Pons (tissue), 1 donor: ENCODE measurements at places on chromosomes 16 and 17.

DNA sequence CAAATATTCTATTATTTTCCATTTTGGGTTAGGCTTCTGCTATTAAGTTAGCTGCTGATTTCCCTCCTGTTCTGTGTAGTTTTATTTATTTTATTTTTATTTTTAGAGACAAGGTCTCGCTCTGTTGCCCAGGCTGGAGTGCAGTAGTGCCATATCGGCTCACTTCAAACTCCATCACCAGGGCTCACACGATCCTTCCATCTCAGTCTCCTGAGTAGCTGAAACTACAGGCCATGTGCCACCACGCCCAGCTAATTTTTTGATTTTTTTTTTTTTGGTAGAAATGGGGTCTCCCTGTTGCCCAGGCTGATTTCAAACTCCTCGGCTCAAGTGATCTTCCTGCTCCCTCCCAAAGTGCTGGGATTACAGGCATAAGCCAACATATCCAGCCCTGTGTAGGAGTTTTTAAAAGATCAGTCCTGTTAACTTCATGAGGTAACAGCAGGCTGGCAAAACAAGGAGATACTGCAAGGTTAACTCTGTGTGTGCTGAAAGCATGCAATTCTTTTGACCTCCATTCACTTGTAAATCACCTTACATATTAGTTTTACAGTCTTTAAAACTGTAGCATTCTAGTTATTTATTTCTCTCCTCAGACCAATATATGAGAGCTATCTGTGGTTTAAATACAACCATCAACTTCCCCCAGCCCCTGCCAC, 63.2 kb downstream of the SSH2 start:
- DNase-seq = no peak

DNA sequence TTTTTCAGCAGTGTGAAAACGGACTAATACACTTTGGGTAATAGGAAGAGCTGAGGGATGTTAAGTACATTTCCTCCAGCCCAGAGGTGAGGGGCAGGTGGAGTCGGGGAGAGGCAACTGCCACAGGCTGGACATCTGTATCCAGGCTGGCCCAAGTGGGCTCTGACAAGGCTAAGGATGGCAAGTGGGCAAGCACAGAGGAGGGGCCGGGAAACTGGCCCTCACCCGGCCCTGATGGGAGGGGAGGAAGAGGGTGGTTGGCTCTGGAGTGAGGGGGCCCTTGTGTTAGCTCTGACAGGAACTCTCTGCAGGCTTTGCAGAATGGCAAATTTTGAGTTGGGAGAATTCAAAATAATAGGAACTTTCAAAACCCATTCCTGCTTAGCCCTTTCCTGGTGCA, 251.0 kb upstream of the TNRC6C start:
- no peak for DNase-seq

DNA sequence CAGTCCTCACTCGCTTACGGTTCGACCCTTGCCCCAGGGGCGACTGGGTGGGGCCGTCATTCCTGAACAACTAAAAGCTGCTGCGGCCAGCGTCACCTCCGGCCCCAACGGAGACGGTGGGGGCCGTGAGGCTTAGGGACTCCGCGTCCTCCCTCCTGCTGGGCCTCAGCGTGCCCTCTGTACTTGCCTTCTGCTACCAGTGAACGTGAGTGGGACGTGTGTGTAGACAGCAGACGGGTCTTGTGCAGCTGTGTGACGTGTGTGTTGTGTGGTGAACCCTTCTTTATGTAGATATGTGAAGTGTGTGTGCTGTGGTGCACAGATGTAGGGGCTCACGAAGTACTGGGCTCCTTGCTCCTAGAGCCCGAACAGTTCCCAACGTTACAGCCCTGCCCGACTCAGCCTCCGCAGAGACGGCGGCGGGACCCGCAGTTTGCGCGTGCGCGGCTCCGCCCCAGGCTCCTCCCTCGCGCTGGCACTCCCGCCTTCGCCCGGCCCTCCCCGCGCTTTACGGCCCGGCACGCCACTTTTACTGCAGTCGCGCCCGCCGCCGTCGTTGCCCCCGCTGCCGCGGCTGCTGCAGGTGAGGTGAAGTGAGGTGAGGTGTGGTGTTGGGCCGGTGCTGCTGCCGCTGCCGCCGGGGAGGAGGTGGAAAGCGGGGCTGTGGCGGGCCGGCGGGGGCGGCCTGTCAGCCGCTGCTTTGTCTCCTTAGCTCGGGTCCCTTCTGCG, at the start of gene PHAF1:
TSS of gene PHAF1 (plus strand) at position 535 of the 729 bp plus-strand sequence. CDS start 235 bp downstream, outside the sequence.
- DNase-seq = peak; percentile 87

DNA sequence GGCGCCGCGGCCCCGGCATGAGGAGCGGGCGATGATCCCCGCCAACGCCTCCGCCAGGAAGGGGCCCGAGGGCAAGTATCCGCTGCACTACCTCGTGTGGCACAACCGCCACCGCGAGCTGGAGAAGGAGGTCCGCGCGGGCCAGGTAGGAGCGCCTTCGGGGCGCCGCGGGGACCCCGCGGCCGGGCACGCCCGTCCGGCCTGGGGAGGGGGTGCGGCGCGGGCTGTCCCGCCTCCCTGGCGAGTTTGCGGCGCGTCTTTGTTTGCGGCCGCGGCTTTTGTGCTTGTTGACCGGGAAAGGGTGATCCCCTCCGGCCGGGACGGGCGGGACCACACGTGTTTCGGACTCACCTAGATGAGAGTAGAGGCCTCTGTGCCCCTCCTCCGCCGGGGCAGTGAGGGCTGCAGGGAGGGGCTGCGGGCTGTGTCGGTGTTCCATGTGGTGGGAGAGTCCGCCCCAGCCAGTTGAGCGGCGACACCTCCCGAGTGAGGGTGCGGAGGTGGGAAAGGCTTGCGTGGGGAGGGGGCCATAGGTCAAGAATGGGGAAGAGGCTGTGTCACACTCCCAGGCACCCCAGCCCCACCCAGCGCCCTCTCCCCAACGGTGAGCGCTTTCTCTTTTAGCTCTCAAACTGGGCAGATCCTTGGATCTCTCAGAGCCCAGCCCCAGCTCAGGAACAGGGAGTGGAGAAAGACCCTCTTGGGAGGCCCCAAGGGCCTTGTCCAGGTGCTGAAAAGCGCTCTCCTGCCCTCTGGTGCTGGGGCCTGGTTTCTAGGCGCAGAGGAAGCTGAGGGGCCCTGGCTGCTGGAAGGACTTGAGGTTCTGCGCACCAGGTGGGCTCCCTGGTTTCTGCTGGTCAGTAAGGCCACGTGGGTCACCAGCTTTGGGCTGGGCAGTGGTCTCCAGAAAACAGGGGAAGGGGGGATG, 923 bp downstream of the ANKRD13B start:
- no peak for DNase-seq

DNA sequence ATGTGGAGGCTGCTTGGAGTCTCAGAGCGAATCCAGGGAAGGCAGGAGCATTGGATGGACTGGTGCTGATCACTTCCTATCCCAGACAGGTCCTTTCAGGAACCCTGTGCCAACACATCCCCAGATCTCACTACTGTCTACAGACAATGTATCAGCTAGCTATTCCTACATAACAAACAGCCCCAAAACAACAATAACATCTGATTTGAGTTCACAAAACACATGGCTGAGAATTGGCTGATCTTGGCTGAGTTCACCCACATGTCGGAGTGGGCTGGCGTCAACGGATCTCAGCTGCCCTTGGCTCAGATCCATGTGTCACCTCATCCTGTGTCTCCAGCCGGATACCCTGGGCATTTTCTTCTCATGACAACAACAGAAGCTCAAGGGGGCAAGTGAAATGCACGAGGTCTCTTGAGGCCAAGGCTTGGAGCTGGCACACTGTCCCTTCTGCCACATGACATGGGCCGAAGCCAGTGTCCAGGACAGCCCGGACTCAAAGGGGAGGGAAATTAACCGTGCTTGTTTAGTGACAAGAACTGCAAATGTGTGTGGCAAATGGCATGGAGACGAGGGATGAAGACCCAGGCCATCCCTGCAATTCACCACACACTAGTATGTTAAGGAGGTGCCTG, 18.7 kb downstream of the SNX20 start:
- no peak for DNase-seq

DNA sequence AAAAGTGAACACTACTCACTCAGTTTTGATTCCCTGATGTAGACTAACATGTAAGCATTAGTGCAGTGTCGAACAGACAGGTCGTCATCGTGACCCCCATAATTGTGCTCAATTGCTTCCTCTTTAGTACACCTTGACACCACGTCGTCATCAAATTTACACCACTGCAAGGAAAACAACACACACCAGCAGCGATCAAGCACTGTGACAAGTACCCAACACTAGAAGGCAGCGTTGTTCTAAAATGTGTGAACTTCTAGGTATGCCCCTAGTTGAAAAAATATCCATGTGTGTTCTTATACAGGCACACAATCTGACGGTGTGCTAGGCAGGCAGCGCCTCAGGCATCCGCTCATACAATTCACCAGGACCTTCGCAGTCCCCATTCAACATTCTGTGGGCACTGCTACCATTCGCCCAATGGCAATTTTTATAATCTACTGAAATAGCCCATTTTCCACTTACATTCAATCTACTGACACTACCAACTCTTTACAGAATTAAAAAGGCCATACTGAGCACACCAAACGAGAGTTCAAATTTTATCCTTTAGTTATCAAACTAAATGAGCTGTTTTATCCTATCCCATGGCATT, 23.1 kb downstream of the LITAFD start:
- DNase-seq = no peak

DNA sequence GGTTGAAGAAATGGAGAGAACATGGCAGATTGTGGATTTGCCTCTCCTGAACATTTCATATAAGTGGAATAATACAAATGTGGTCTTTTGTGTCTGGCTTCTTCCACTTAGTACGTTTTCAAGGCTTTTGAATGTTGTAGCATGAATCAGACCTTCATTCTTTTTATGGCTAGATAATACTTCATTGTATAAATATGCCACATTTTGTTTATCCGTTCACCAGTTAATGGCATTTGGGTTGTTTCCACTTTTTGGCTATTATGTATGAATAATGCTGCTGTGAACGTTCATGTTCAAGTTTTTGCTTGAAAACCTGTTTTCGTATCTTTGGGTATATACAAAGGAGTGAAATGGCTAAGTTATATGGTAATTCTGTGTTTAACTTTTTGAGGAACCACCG, 130.4 kb downstream of the TANC2 start:
- DNase-seq = no peak

- peak; percentile 73 for DNase-seq
These were observed 26.7 kb upstream of the PLCG2 start for GRCh38 chr16:81752225-81752875.

DNA sequence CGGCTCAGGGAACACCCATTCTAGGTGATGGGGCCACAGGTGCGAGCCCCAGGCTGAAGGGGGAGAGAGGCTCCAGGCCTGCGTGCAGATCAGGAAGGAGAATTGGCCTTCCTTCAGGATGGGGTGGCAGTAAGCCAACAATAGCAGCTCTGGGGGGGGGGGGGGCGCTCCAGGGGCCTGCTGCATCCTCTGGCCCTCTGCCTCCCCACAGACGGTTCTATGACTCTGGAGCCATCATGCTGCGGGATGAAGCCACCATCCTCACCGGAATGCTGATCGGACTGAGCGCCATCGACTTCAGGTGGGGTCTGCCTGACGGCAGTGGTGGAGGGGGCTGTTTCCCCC, 6.1 kb downstream of the RUNDC3A start:
- no peak for DNase-seq

GRCh38 chr17:81858170-81858966, 2.0 kb downstream of the P4HB start:
- DNase-seq = no peak

GRCh38 chr16:87028481-87029320, 288.5 kb downstream of the C16orf95 start:
- no peak for DNase-seq

GRCh38 chr17:8939496-8940334, 25.8 kb downstream of the PIK3R5 start:
- DNase-seq = no peak

DNA sequence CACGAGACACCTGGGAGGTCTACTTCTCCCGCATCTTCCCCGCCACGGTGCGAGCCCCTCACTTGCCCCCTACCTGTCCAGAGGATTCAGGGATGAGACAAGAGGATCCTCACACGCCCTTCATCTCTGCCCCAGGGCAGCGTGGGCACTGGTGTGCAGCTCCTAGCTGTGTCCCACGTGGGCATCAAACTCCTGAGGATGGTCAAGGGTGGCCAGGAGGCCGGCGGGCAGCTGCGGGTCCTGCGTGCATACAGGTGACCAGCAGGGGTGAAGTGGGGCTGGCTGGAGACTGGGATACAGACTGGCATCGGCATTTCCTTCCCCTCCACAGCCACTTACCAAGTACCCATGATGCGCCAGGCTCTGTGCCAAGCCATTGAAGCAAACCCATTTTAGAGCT, 28.4 kb upstream of the ALKBH5 start:
- DNase-seq = no peak

DNA sequence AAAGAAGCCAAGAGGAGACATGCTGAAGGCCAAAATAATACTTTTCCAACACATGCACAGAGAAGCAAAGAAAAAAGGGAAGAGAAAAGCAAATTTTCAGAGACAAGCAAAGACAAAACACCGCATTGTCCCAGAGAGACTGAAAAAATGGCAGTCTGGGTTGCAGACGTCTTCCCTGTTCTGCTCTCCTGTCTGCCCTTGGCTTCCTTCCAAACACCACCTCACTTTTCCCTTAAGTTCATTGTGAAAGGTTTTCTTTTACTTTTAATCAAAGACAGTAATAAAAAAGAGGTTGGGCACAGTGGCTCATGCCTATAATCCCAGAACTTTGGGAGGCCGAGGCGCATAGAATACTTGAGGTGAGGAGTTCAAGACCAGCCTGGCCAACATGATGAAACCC, 21.2 kb upstream of the VAT1L start:
- no peak for DNase-seq

GRCh38 chr17:57357392-57357784, 101.1 kb downstream of the MSI2 start:
- DNase-seq = peak; percentile 40

DNA sequence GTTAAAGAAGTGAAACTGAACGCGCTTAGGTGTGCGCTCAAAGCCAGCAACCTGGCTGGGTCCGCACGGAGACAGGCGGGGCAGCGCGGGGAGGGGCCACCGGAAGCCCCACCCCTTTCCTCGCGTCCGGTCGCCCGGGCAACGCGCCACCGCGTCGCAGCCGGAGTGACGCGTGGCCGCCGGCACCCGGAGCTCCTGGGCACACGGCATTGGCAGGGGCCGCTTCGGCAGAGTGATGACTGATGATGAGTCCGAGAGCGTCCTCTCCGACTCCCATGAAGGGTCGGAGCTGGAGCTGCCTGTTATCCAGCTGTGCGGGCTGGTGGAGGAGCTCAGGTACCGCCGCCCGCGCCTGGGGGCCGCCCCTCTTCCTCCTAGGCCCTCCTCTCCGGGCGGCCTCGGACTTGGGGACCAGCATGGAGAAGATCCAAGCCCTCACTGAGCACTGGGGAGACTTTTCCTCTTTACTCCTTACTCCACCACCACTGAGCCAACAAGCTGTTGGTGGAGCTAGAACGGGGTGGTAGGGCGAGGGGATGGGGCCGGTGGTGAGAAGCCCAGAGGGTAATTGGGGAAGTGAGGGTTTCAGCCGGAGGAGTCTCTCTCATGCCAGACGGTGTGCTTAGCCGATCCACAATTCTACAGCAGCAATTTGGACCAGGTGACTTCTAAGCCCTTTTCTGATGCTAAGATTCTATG, 44.9 kb downstream of the PRSS54 start:
- DNase-seq = peak; percentile 51
